ENCODE measurements at places on chromosomes 6 and 20. TPM values are rescaled to one million over a fixed set of nuclear protein-coding genes. Genes with fewer than 3 reads are reported as not detected.

Gene GPX5
- total RNA-seq: not detected

Gene CPXM1
- total RNA-seq: not detected

Gene LAMP5
- not detected for total RNA-seq

Gene ABHD16B
- total RNA-seq: not detected

Gene ZBTB12
- total RNA-seq: 0.47 TPM

Gene DEFB110
- not detected for total RNA-seq

Gene MYL9
- total RNA-seq: 1,785 TPM

Gene CDH26
- 0.39 TPM for total RNA-seq

Gene FAM110A
- total RNA-seq: 2.2 TPM

Gene CLPSL2
- total RNA-seq: not detected

Gene B3GALT4
- total RNA-seq: 23.8 TPM

Gene CFAP61
- 0.30 TPM for total RNA-seq

Gene EPPIN
- total RNA-seq: not detected

Gene SNX21
- 71.4 TPM for total RNA-seq

Gene ATAT1
- total RNA-seq: 2.2 TPM

Gene EPHA7
- total RNA-seq: 162 TPM

Gene BCLAF1
- 113 TPM for total RNA-seq

Gene FOXQ1
- 0.40 TPM for total RNA-seq

Gene C20orf141
- total RNA-seq: not detected

Gene MUC21
- 1.4 TPM for total RNA-seq

Gene ULBP3
- total RNA-seq: 7.3 TPM

Gene PIM1
- total RNA-seq: 22.9 TPM

Gene ARFGAP1
- total RNA-seq: 50.1 TPM

Gene HLA-DQA2
- not detected for total RNA-seq

Gene MAS1
- total RNA-seq: not detected

Gene TRDN
- not detected for total RNA-seq

Gene RFX6
- total RNA-seq: not detected

Gene SPATS1
- not detected for total RNA-seq

Gene WTAP
- total RNA-seq: 123 TPM

Gene EEF1A2
- total RNA-seq: 3.7 TPM

Gene PRL
- not detected for total RNA-seq
